ENCODE measurements at places on chromosomes 4 and X. TPM values are rescaled to one million over a fixed set of nuclear protein-coding genes. Genes with fewer than 3 reads are reported as not detected.

DNA sequence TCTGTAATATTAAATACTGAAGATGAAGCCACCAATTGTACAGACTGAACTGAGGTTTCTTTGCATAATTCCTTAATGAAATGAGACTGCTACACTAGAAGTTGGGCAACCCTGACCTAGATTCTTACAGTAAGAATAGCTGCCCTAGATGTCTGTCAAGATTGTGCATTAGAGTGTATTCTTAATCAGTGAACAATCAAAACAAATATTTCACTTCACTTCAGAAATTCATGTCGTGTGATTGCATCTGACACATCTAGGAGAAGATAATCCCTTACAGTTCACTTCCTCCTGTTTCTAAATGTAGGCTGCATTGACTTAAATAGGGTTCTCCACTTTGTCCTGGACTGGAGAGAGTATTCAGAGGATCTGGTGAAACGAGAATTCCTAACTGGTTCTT lies 283.1 kb downstream of the HNRNPD start:
- no peak for DNase-seq

The SSX4 gene
- not detected for total RNA-seq

The MAGED2 gene
- total RNA-seq: 60.3 TPM

GRCh38 chr4:82508806-82509428 lies 52.9 kb downstream of the TMEM150C start:
- no peak for DNase-seq

GRCh38 chr4:100968046-100968445 lies 379.3 kb downstream of the PPP3CA start:
- no peak for DNase-seq

The FSTL5 gene
- total RNA-seq: not detected

- no peak for DNase-seq
Measured at GRCh38 chr4:119286377-119287002, 35.4 kb downstream of the FABP2 start.

GRCh38 chrX:70398899-70399298 lies 24.2 kb upstream of the GDPD2 start:
- DNase-seq: no peak

The FAM241A gene
- total RNA-seq: 11.3 TPM

The AKAP17A gene
- total RNA-seq: 16.8 TPM

GRCh38 chr4:82124932-82125786 lies 248.6 kb downstream of the HNRNPD start:
- DNase-seq: no peak

GRCh38 chr4:5750052-5750945 lies 39.3 kb downstream of the EVC start:
- DNase-seq: no peak

The FGFR3 gene
- 1.7 TPM for total RNA-seq

DNA sequence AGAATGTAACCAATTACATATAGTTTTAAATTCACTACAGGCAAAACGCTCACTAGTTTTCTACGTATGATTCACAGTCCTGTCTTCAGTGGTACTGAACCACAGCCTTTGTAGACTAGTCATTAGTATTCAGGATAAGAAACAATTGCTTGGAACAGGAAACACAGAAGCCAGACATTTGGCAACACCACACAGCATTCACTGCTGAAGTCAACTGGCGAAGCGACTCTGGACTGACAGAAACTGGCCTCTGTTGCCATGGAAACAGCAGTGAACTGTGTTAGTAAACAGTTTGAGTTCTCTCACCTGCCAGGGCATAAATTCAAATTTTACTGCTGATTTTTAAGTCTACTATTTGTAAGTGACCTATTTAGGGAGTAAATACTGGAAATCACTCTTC lies 57.6 kb downstream of the MAPK10 start:
- DNase-seq: no peak

DNA sequence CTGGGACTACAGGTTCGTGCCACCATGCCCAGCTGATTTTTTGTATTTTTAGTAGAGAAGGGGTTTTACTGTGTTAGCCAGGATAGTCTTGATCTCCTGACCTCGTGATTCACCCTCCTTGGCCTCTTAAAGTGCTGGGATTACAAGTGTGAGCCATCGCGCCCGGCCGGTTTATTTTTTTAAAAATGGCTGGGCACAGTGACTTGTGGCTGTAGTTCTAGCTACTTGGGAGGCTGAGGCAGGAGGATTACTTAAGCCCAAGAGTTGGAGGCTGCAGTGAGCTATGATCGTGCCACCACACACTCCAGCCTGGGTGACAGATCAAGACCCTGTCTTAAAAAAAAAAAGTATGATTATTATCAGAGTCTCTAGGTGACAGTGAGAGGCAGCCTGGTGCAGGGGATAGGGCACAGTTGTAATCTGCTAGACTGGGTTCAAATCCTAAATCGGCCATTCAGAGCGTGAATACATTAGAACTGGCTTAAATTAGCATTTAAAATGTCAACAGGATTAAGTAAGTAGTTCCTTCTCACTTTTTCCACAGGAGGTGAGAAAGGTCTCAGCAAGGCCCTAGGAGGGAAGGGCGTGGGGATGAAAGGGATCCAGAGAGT lies 435 bp upstream of the MGST2 start:
- no peak for DNase-seq

The CT45A2 gene
- total RNA-seq: not detected

GRCh38 chr4:85734424-85734831 lies 259.5 kb downstream of the ARHGAP24 start:
- no peak for DNase-seq

DNA sequence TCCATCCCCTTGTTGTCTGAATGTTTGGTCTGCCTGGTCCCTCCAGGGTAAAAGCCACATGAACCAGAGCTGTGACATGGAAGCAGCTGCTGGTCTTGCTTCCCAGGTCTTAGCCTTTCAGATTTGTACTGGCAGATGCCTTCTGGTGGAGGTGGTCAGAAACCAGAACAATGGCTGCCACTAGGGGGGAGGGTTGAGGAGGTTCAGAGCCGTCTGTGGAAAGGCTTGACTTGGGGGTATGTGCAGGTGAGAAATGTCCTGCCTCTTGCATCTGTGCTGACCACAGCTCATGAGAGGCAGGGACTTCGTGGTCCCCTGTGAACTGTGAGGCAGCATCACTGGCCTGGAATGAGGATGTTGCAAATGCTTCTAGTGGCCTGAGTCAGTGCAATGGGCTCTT lies 144.2 kb upstream of the WDR1 start:
- DNase-seq: no peak

GRCh38 chr4:121706595-121707021 lies 9.8 kb upstream of the ANXA5 start:
- no peak for DNase-seq

- DNase-seq: no peak
Measured at GRCh38 chr4:38323141-38323641, 340.8 kb upstream of the KLF3 start.

DNA sequence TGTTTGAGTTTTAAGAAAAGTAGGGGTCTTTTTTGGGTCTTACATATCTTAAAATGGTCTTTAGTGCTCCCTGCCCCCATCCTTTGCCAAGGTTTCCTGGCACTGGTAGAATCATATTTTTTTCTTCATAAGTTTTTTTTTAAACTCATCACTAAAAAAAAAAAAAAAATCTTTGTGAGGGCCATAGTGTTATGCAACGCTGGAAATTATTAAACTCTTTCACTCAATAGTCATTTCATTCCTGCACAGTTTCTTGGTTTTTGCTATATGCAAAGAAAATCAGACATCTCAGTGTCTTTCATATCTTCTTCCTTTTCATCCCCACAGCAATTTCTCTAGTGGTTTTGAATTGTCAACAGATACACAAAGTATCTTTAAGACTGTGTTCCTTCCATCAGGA lies 95.6 kb downstream of the TMA16 start:
- DNase-seq: no peak

The USP51 gene
- total RNA-seq: 1.5 TPM

GRCh38 chr4:76214177-76214675 lies 602 bp upstream of the SCARB2 start:
- no peak for DNase-seq

The PDHA1 gene
- 1,321 TPM for total RNA-seq

The RAB40A gene
- total RNA-seq: 0.10 TPM

The NPNT gene
- 4.9 TPM for total RNA-seq

- no peak for DNase-seq
Measured at GRCh38 chrX:22950269-22951266, 49.2 kb upstream of the DDX53 start.

GRCh38 chrX:21373637-21374162 lies 518 bp upstream of the CNKSR2 start:
- DNase-seq: peak; percentile 73

The ASB9 gene
- total RNA-seq: 0.55 TPM

GRCh38 chrX:48472851-48473703 lies 2.9 kb upstream of the FTSJ1 start:
- DNase-seq: no peak

DNA sequence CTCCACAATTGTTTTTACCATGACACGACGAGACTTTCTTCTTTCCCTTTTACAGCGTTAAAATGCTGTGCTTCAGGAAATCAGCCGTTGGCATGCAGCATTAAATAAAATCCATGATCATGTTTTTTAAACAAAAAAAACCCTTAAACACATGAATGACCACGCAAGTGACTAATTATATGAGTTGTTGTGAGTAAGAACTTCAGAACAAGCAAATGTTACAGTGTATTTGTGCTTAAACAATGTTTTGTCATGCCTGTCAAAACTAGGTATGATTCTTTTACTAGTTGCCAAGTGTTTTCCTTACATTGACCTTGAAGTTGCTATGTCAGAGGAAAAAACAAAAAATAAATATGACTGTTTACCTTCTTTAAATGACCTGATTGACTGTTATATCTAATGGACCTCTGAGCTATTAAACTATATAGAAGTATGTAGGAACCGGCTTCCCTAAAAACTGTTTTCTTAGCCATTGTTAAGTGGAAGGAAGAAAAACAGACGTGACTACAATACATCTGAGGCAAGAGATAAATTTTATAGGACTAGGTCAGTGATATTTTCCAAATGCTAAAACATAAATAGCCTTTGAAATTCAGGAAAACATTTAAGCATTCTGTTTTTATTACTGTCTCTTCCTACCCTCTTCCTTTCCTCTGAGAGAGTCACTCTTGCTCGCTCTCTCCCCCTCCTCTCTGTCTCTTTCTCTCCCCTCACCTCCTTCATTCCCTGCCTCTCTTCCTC lies 197.1 kb downstream of the PALLD start:
- DNase-seq: no peak

DNA sequence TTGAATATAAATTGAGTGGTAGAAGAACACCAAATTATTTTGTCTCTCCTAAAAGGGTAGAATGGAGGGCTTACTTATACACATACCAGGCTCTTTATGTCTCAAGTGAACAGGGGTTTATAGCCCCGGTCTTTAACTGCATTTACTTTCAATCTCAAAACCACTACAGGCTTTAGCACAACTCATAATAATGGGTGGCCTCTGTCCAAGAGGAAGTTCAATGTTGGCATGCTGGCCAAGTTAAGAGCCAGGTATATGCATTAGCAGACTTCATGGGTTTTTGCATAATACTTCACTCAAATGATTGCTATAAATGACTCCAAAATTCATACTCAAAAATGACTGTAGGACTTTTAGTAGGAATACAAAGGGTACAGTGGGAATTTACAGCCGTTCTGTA lies 118.5 kb upstream of the OTUD4 start:
- no peak for DNase-seq

The SMIM9 gene
- total RNA-seq: not detected

DNA sequence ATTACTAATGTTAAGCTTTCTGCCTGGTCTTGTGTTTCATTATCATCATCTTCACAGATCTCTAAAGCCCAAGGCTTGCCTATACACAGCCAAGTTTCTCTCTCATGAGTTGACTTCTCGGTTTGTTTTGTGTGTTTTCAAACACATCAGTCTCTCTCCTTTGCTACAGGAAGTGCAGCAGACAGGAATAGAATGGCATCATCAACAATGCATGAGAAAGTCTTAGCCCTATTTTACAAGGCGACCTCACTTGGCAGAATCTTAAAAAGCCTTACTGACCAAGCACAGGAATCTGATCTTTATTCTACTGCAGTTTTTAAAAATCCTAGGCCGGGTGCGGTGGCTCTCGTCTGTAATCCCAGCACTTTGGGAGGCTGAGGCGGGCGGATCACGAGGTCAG lies 36.8 kb downstream of the CC2D2A start:
- no peak for DNase-seq

GRCh38 chr4:83223781-83224180 lies 60.8 kb downstream of the COQ2 start:
- no peak for DNase-seq

The HS3ST1 gene
- total RNA-seq: 0.94 TPM

The KLHL2 gene
- 7.4 TPM for total RNA-seq

DNA sequence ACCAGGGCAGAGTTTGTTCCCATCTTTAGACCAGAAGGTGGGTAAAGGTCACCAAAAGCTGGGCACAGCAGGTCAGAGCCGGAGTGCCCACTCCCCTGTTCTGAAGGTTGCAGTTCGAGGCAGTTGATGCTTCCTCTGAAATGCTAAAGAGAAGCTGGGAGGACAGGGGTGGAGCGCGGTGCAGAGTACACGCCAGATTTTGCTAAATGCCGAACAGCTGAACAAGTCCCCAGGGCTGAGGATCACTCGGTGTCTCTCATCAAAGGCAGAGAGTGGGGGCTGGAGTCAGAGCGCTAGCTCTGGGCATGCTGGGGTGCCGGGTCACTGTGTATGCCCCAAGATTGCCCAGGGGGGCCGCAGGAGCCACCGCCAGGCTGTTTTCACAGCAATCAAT lies 197.0 kb downstream of the BCOR start:
- no peak for DNase-seq

GRCh38 chrX:154096140-154097002 lies 1.1 kb downstream of the MECP2 start:
- peak; percentile 34 for DNase-seq

The GPRASP3 gene
- total RNA-seq: 6.3 TPM

The NAA11 gene
- not detected for total RNA-seq

GRCh38 chr4:110483516-110483915 lies 7.6 kb downstream of the ENPEP start:
- no peak for DNase-seq

DNA sequence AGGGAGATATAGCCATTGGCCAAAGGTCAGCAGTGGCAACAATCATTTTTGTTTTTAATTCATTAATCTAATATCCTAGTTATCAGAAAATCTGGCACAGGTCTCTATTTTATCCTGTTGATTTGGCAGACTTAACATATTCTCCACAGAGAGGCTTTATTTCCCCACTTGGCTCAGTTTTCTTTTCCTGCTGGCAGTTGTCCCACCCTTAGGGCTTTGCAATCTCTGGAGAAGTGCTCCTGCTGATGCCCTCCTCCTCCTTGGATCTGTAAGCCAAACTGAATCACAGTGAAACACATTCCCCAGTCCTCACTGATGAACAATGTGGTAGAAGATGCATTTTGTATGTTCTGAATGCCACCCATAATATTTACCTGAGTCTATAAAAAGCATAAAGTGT lies 889.7 kb downstream of the PDHA2 start:
- no peak for DNase-seq

DNA sequence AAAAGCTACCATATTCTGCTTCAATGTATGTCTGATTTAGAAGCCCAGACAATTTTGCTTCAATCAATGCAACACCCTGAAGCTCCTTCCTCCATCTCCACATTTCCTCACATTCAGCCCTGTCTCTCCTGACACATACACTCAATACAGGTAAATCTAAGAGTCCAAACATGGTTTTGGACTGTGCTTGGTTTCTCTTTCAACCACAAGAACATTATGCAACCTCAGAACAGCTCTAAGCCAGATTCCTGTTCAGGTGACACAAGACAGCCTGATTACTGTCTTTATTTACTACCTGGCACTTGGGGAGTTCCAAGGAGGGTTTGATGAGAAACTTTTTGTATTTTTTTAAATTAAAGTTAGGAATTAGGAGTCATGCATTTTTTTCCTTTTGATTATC lies 307.5 kb upstream of the SLIT2 start:
- no peak for DNase-seq

The AASDH gene
- total RNA-seq: 5.3 TPM
